Retinal pigment epithelial cell (primary cell): ENCODE measurements at places on chromosomes 7 and 10.

DNA sequence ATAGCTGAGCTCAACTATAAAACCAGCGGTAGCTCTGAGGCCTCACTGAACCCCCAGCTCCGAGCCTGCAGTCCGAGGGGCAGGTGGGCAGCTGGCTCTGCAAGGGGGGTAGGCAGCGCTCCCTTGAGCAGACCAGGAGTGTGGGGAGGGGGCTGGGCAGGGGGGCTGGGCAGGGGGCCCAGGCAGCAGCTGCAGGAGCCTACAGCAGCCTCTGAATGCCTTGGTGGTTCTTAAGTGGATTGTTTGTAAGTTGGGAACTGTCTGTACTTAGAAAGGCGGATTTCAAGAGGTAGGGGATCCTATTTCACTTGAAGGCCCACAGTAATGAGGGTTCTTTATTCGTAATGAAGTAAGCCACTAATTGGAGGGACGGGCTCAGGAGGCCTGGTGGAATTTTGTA lies 72.3 kb downstream of the ICA1 start:
- no peak for DNase-seq

DNA sequence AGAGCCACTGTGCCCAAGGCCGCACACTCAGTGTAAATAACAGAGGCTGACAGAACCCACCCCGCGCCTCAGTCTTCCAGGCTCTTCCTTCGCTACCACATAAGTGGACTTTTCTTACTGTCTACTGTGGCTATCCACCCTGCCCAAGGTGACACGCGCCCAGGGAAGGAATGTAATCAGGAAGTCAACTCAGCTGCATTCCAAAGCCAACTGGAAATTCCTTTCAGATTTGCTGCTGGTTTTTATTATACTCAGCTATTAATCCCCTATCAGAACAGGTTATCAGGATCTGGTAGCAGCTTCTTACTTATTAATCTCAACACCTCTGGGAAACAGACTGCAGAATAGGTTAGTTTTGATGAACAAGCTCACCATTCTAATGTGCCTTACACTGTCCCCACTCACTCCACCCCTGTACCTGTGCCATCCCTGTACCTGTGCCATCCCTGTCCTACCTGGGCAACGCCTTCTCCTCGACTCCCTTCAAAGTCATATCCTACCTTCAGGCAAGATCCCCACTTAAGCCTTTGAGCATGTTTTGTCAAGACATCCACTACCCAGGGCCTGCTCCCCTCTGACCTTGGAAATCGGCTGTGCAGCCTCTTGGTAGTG lies 90.7 kb downstream of the NHLRC2 start:
- DNase-seq = peak; percentile 62

DNA sequence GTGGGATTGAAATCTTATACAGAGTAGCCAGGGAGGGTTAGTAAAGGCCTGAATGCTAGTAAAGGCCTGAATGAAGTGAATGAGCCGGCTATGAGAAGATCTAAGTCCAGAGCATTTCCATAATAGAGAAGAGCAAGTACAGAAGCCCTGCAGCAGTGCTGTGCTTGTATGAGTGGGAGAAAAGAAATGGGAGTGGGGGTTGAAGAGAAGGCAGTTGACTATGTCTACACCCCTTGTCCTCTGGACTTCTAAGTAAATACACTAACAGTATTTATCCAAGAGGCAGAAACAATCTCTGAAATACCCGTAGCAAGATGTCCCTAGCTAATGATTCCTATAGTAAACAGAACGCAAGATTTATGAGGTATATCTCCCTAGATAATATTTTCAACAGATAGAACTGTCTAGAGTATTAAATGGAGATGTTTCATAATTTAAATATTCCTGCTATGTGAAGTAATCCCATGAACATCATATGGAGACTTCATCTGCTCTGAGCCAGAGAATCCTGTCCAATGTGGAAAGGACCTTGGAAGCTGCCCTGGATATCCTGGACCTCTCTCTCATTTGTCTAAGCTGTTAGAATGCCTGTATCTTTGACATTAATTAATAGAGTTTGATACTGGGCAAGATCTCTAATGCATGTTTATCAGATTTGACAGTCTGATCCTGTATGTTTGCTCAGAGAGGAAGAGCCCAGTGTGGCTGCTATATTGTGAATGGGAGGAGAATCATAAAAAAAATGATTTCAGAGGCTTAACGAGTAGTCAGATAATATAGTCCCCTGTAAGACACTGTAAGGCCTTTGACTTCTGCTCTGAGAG lies 171.6 kb downstream of the LRRN3 start:
- DNase-seq = no peak

- DNase-seq = no peak
These were observed 76.8 kb upstream of the KLF6 start for GRCh38 chr10:3861795-3862194.

- DNase-seq = no peak
These were observed 67.0 kb upstream of the INPP5A start for GRCh38 chr10:132470410-132471124.

GRCh38 chr10:13535346-13535745 lies 6.5 kb upstream of the BEND7 start:
- no peak for DNase-seq

- DNase-seq = peak; percentile 28
These were observed 479 bp downstream of the PNPLA8 start for GRCh38 chr7:108525327-108525984.

DNA sequence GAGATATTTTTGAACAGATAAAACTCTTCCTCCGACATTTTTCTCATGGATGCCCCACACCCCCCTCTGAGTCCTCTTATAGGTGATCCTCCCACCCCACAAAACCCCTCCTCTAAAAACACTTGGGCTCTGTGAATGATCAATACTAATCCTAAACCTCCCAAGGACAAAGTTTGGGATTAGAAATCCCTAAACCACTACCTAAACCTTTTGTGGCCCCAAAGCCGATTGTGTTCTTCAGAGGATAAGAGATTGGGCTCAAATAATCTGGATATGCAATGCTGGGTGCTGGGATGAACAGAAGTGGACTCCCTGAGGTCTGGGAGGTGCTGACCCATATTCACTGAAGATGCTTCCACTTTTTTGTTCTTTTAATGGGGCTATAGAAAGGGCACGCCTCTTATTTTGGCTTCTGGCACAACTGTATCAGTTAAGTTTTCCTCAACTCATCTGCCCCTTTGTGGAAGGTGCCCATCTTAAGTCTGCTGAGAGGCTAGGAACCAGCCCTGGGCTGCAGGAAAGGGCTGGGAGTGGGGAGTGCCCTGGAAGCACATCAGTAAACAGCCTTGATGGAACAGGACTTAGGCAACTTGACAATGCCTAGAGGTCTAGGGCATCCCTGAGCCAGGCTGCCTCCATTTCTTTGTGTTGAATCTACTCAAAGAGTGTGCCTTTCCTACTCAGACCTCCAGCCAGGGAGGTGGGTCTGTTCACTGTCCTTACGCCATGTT lies at the start of gene OPN1SW:
Gene OPN1SW (minus strand): TSS at position 51 of the 731 bp plus-strand sequence. CDS start 13 bp downstream, at position 38.
- DNase-seq = no peak

DNA sequence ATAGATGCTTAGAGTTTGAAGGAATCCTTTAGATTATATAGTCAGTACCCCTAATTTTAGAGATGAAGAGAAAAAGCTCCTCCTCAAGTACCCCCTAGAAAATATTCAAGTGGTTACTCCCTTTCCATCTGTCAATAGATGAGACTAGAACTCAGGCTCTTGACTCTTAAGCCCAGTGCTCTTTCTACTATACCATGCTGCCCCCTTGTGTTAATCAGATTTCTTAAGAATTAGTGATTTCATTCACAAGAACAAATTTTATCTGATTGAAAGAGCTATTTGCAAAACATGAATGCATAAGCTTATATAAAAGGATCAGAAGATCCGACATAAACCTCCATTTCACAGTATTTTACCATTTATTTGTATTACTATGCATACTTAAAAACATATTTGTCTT lies 179.3 kb downstream of the TFEC start:
- peak; percentile 27 for DNase-seq

DNA sequence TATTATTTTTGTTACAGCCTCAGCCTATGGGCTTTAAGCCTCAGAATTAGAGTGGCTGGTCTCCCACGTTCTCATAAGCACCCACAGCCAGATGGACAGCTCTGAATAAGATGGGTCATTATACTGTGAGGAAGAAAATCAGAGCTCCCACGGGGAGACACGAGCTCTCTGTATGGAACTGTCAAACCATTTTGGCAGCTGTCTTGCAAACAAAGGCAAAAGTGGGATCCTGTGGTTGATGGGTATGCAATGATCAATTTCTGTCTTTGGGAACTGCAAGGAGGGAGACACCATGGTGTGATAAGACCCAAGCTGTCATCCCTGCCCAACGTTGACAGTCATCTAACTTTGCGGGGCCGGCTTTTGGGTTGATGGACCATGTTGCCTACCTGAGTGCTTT lies 614.3 kb downstream of the TYW1 start:
- no peak for DNase-seq

DNA sequence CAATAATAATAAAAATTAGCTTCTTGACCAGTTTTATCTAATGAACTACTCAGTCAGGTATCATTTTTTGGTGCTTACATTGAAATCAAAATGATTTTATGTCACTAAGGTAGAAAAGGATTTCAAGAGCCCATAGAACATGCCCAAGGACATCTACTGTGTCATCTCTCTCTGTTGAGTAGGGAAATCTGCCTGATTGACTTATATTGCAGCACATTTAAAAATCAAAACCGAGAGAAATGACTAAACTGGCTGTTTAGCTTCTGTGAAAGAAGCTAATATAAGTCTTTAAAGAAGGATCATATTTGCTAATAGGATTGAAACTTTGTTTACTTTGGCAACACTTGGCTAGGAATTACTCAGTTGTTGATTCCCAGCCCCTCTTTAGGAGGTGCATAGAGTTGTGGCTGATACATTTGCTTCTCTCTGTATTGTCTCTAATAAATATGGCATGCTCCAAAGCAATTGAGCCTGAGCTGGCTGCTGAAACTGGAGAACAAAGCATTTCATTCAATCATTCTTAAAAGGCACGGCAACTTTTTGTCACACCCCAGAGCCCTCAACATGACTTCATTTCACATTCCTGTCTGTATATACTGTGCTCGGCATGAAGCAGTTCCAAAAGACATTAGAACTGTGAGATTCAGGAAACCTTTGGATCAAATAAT lies 1096.9 kb upstream of the POT1 start:
- peak; percentile 65 for DNase-seq

DNA sequence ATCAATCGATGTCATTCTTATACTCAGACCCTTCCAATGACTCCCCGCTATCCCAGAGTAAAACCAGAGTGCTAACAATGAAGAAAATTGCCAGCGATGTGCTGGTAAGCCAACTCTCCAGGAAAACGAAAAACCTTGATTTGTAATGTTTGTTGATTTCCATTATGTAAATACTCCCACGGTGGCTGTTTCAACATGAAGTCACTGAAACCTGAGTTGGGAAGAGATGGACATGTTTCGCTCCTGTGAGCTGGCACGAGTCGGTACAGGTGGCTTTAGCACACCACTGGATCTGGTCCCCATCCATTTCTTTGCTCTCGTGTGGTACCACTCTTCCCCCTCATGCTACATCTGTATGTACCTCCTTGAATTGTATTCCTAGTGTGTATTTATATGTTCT lies 52.9 kb downstream of the AP3M1 start:
- no peak for DNase-seq

GRCh38 chr10:101903827-101904550 lies 60.4 kb upstream of the KCNIP2 start:
- DNase-seq = no peak

GRCh38 chr10:91350651-91351081 lies 59.5 kb upstream of the HECTD2 start:
- peak; percentile 30 for DNase-seq

GRCh38 chr7:34675749-34676374 lies 17.8 kb downstream of the NPSR1 start:
- no peak for DNase-seq
